ENCODE measurements at places on chromosomes 1 and 21. TPM values are rescaled to one million over a fixed set of nuclear protein-coding genes. Genes with fewer than 3 reads are reported as not detected.
A peak's percentile ranks its signal among the peaks of the same experiment; 100 is the strongest.

DNA sequence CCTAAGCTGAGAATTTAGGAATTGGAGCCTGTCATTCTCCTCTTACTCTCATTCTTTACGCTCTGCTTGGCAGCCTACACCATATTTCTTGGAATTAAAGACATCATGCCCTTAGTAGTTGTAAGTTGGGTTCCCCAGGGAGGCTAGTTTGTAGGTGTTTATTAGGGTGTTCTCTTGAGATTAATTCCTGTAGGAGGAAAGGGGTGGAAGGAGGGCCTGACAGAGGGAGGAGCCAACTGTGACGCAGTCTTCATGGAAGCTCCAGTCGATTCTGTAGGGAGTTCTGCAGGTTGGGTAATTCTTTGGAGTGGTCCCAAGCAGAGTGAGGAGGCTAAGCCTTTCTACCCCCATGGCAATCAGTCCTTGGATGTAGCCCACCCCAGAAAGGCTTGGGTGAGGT lies 111.4 kb downstream of the HHAT start:
- peak; percentile 37 for DNase-seq

DNA sequence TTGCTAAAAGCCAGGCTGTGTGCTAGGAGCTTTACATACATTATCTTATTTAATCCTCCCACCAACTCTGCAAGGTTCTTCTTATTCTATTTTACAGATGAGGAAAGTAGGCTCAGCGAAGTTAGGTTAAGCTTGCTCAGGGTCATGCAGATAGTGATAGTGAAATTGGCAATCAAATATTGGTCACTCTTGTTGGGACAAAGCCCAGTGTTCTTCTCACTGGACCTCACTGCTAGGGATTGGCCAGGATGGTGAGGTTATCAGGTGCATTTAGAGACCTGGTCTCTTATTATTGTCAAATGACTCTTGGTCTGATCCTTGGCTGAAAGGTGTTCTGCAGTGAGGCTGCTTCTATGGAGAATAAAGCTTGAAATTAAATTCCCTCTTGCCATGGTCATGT lies 145.1 kb downstream of the CNIH3 start:
- no peak for DNase-seq

The PRMT6 gene
- total RNA-seq = 8.9 TPM

DNA sequence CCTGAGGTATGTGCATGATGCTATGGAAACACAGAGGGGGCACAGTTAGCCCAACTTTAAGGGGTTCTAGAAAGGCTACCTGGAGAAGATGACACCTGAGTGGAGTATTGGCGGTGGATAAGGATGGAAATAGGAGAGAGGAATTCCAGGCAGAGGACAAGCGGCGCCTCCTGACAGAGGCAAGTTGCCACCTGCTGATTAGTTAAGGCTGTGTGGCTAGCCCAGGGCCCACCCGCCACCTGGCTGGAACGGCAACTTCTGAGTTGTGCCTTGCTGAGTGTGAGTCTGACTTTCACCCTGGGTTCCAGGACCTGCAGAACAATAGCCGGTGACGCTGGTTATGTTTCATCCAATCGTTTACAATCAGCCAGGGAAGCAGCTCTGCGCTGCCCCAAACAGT lies 126.9 kb upstream of the LMO4 start:
- DNase-seq = no peak

The SPATC1L gene
- 17.2 TPM for total RNA-seq

The ANGPTL3 gene
- not detected for total RNA-seq

- DNase-seq = peak; percentile 20
These were observed 226.4 kb upstream of the C8B start for GRCh38 chr1:57192222-57192621.

GRCh38 chr1:212182171-212182570 lies 103.0 kb upstream of the PPP2R5A start:
- no peak for DNase-seq

- DNase-seq = no peak
These were observed 4.6 kb downstream of the BLACAT1 start for GRCh38 chr1:205451202-205451601.

The SEC16B gene
- total RNA-seq = 1.2 TPM

Data from RPMI7951 (cell line).